Gastrocnemius medialis (tissue), 4 donors: ENCODE measurements at places on chromosomes 5 and 9. TPM values are rescaled to one million over a fixed set of nuclear protein-coding genes. Genes with fewer than 3 reads are reported as not detected.

AGXT2 gene
- not detected for total RNA-seq

DNA sequence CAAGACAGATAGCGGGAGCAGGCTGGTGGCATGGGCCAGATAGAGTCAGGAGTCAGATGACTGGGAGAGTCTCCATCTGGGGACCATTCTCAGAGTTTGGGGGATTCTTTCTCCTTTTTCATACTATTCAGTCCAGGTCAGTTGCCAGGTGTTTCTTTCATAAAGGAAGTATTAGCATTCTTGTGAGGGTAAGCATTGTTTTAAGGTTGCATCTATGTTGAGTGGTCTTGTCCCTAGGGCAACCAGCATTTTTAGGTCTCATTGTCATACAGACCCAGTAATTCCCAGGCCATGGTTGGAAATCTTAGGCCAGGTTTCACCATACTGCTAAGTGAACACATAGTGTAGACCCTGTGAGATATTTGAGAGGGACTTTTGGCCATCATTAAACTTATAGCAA, 122.3 kb upstream of the POC5 start:
- DNase-seq = no peak

GRCh38 chr5:107774316-107774715, 103.6 kb upstream of the EFNA5 start:
- DNase-seq = no peak

MOB3B gene
- 11.0 TPM for total RNA-seq

GRCh38 chr5:133610489-133611356, 1.6 kb downstream of the FSTL4 start:
- DNase-seq = peak; percentile 31

GRCh38 chr5:93039888-93040287, 541.1 kb downstream of the NR2F1-AS1 start:
- no peak for DNase-seq

- no peak for DNase-seq
Observed at GRCh38 chr5:106080535-106080934, 1590.2 kb downstream of the EFNA5 start.
